ENCODE measurements at places on chromosomes 5 and 9.

DNA sequence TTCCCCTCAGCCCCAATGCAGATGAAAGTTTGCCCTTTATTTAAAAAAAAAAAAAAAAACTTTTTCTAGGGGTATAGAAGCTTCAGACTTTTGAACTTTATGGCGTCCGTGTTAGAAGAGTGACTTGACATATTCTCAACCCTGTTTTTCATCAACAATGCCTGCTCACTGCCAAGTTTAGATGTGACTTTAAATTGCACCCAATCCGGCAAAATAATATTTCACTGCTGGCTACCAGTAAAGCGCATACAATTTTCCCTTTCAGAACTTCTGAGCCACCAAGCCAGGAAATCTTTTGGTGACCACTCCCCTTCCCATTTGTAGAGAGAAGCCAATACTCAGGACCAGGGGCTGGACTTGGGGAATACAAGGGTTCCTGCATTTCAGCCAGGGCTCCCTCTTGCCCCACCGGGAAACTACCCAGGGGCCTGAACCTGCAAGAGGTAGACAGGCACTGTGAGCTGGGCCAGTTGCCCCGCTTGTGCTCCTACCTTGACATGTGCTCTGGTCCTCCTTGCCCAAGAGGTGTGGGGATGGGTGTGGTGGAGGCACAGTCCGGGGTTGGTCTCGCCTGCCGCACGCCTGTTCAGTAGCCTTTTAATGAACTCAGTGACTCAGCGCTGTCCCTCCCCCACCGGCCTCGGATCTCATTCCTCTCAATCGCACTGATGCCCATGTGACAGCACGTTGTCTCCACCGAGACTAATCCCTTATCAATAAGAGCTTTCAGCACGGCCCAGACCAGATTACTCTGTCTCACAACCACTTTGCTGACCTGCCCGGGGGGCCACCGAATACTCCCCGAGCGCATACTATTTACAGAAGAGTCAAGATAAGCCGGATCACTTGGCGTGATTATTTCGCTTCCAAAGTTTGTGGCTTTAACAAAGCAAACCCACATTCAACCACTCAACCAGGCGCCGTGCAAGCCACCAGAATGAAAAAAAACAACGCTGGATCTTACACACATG is 226.4 kb downstream of the DCP2 start:
- no peak for DNase-seq

GRCh38 chr9:71814815-71815214 is 46.5 kb upstream of the CEMIP2 start:
- no peak for DNase-seq

DNA sequence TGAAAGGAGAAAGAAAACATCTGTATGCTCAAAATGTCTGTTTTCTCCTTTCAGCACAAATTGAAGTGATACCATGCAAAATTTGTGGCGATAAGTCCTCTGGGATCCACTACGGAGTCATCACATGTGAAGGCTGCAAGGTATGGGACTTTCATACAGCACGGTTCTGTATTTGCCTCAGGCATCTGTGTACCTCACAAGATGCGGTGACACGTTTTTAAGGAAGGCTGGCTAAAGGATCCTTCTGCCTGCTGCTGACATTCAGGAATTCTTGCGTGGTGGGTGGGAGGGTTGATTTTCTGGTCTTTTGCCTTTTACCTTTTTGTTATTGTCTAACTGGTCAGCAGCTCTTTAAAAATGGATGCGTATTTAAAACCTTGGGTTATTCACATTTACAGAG is 133.1 kb downstream of the RORB start:
- DNase-seq = no peak

DNA sequence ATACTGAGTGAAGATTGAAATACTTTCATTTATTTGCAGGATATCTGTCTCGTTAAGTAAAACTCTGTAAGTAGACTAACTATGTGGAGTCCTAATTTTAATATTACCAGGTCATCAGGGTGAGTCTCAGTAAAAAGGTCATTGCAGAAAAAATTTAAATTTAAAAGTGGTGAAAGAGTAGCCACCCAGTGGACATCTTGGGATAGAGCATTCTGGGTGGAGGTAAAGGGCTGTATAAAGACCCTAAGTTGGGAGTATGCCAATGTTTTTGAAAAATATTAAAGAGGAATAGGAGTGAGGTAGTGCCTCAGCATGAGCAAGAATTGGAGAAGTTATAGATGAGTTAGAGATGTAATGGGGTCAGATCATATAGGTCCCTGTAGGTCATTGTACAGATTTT is 145.5 kb downstream of the HMHB1 start:
- no peak for DNase-seq

GRCh38 chr5:177295924-177296323 is 7.6 kb downstream of the RAB24 start:
- DNase-seq = no peak

DNA sequence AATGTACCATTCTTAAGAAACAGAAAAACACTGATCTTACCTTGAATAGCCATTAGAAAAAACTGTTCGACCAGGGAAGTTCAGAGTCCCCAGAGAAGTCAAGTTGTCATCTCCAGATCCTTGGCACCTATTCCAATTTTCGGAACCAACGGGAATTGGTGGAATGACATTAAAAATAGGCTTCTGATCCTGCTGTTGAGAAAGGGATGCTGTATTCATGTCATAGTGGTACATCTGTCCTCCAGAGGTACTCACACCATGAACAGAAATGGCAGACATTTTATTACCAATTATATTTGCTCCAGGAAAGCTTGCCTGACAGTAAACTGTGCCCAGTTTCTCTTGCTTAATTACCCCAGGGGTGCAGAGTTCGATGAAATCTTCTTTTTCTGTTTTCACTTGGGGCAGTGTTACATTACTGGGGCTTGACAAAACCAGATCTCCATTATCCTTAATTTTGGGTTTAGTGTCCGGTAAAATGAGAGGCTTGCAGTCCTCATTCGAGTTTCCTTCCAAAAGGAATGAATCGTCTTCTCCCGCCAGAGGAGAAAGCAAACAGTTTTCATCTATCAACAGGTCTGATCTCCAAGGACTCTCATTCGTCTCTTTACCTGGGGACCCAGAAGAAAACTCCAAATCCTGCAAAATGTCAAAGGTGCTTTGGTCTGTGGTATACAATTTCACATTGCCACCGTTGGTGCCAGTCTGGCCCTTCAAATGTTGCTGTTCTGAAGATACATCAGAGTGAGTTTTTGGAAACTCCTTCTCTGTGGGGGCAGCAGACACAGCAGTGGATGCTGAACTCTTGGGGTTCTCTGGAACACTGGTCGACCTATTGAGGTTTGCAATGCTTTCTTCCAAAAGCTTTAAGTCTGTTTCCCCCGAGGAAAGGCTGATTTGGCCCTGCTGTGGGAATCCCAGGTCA is 3.6 kb downstream of the NR3C1 start:
- no peak for DNase-seq

DNA sequence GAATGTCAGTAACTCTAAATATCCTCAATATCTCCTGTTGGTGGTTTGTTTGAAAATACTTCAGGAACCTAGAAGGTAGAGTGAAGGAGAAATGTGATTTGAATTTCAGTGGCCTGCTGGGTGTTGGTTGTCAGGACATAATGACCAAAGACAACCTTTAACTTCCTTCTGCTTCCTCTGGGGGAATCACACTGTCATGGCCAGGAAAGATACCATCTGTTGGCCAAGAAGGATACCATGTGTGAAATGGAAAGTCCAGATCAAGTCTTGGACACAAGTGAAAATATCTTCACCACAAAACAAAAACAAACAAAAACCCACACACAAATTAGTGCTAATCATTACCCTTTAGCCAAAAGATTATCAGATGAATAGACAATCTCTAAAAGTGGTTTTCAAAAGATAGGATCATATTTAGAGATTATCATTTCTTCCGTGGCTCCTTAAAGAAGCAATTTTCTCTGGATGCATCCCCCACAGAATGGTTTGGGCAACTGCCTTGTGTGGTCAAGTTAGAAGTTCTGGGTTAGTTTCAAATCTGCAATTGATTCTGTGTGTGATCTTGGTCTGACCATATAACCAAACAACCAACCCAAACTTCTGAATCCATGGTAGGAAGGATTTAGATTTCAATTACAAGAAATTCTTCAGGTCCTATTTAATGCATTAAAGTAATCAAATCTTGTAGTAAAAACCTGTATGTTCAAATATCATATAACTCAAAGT is 1.6 kb downstream of the C1QTNF3 start:
- no peak for DNase-seq

GRCh38 chr9:2717385-2717784 is at the start of gene KCNV2:
Gene KCNV2 (plus strand): TSS chr9:2717510. CDS start chr9:2717740, 230 bp downstream.
- no peak for DNase-seq

- DNase-seq = no peak
Observed at GRCh38 chr5:102313912-102314311, 17.8 kb upstream of the SLCO4C1 start.

DNA sequence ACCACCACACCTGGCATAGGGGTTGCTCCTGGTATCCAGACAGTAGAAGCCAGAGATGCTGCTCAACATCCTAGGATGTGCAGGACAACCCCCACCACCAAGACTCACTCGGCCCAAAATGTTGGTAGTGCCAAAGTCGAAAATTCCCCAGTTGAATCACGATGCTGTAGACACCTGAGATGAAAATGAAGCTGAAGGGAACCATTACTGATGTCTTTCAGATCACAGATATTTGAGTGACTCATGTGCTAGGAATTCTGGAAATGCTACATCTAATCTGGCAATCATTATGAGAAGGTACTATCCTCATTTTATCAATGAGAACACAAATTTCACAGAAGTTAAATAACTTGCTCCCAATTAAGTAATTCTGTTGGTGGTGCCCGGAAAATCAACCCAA is 21.0 kb upstream of the UBE2QL1 start:
- DNase-seq = no peak

GRCh38 chr9:13956107-13956506 is 357.8 kb downstream of the NFIB start:
- no peak for DNase-seq

DNA sequence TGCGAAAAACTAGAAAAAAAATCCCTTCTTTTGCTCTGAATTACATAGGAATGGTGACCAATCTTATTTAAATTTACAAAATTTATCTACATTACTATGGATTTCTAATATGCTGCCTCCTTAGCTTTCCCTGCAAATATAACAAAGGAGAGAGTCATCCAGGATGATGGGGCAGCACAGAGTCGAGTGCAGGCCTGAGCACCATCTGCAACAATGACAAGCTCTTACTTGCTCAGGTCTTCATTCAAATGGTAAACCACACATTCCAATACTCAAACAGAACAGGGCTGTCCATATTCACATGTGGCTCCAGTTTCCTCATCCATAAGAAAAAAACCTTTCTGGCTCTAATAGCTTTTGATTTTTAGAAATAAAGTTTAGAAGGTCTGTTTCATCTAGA is 33.5 kb upstream of the ZNF354B start:
- no peak for DNase-seq

GRCh38 chr5:131488463-131488862 is 146.6 kb downstream of the RAPGEF6 start:
- DNase-seq = no peak

- no peak for DNase-seq
Observed at GRCh38 chr5:131329286-131329560, 65.4 kb downstream of the CDC42SE2 start.

- no peak for DNase-seq
Observed at GRCh38 chr5:68354315-68354714, 138.8 kb downstream of the PIK3R1 start.

- no peak for DNase-seq
Observed at GRCh38 chr5:112958093-112959088, 18.2 kb upstream of the DCP2 start.

DNA sequence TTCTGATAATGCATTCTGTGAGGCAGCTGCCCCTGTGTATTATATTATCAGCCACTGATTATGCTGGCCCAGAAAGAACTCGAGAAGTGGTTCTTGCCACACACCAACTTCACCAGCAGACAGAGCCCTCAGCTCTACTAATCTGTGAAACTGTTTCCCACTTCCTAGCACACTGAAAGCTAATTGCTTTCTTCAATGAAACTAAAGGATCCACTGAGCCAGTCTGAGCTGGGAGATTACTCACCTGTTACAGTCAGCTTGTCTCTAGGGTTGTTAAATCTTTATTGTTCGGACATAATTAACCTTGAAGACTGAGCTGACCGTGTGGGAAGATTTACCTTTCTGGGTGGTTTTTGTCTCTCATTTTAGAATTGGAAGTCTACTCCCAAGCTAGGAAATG is 263.2 kb downstream of the KCTD16 start:
- no peak for DNase-seq

- DNase-seq = no peak
Observed at GRCh38 chr5:151224372-151224771, 480 bp upstream of the CCDC69 start.

- DNase-seq = no peak
Observed at GRCh38 chr5:9977070-9977469, 272.6 kb downstream of the ATPSCKMT start.

GRCh38 chr5:84614906-84615305 is 230.2 kb upstream of the EDIL3 start:
- DNase-seq = no peak

DNA sequence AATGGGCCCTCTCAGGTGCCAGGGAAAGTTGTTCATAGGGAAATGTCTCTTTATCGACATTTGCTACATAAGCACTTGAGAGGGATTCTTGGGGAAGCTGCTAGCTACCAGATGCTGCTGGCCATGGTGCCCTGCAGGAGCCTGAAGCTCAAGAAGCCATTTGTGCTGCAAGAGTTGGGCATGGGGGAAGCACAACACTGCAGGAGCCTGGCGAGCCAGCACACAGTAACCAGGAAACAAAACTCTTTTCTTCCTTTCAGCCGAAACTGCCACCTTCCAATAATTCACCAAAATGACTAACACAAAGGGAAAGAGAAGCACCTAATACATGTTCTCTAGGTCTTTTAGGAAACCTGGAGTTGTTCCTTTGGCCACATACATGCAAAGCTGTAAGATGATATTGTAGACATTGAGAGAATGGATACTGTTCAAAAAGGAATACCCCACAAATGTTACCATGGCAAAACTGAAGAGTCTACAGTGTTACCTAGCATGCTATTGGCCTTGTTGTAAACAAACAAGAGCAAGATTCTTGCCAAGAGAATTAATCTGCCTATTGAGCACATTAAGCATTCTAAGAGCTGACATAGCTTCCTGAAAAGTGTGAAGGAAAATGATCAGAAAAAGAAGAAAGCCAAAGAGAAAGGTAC is 26.1 kb upstream of the LARP1 start:
- no peak for DNase-seq

GRCh38 chr9:115998666-115999065 is 154.9 kb upstream of the PAPPA start:
- DNase-seq = no peak

DNA sequence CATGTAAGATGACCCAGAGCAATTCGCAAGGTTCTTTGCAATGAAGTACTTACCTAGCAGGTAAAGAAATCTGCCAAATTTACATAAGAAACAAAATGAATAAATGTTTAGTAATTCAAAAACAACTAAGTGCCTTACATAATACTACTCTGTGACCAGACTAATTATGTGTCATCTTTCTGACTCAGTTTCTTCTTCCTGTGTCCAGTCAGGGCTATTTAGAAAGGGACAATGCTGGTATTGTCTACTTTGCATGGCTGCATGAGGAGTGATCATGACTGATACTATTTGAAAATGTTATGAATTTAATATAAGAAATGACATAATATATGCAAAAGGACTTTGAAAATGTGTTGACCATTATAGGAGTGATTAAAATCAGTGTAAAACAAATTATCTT is 210.0 kb downstream of the TMEM161B start:
- no peak for DNase-seq

- DNase-seq = no peak
Observed at GRCh38 chr5:122126756-122127321, 2.5 kb upstream of the ZNF474 start.

GRCh38 chr9:99868845-99869244 is 37.6 kb upstream of the STX17 start:
- no peak for DNase-seq

GRCh38 chr5:159951834-159952233 is 35.6 kb downstream of the ADRA1B start:
- no peak for DNase-seq

- DNase-seq = no peak
Observed at GRCh38 chr9:78572266-78572665, 275.3 kb downstream of the PSAT1 start.

All from DMS153 (cell line).